Effector CD8-positive, alpha-beta T cell (primary cell): ENCODE measurements at places on chromosomes 11 and 22.

DNA sequence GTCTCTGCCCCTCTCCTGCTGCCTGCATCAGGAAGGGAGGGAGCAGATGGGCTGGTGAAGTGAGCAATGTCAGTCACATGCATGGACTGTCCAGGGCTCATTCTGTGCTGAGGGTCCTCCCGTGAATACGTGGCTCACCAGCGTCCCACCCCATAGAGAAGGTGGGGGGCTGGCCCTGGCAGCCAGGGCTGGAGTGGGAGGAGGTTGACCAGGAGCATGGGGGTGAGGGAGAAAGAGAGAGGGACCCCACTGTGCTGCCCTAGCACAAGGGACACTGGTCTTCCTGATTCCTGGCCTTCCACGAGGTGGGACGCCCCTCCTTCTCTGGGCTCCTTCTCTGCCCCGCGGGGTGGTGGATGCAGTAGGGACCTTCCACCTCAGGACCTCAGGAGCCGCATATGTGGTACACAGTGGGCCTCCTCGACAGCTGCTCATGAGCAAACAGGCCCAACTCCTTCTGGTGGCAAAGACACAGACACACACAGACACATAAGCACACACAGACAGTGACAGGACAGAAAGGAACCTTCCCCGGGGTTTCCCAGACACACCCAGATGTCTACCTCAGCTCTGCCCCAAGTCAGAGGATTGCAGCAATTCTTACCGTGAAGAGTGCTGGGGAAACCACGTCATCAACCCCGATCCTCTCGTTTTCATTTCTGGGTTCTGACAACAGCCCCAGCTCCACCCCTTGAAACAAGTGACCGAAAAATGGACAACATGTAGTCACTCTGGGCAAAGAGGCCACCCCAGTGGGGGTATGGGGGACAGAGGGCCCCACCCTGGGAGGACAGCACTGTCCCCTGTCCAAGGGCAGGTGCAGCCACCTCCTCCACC lies 3.6 kb upstream of the APOBEC3A start:
- no peak for DNase-seq

DNA sequence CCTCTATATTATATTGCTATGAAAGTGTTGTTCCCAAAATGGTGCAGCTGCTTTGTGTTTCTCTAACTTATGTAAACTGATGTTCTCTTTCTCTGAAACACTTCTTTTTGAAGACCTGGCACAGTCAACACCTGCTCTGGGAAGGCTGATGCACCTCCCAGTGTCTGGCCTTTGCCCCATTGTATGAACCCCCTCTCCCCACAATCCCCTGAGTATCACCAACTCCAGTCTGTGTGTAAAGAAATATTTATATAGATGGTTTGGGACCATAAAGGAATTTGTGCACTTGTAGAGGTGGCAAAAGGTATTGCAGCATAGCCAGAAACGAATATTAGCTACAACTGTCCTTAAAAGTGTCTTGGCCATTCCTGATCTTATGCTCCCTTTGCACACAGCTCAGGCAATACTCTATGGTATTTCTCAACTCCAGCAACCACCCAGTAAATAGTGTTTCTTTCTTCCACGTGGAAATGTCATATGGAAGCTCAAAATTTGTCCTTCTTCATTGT lies 365.2 kb upstream of the DDI1 start:
- DNase-seq = no peak

DNA sequence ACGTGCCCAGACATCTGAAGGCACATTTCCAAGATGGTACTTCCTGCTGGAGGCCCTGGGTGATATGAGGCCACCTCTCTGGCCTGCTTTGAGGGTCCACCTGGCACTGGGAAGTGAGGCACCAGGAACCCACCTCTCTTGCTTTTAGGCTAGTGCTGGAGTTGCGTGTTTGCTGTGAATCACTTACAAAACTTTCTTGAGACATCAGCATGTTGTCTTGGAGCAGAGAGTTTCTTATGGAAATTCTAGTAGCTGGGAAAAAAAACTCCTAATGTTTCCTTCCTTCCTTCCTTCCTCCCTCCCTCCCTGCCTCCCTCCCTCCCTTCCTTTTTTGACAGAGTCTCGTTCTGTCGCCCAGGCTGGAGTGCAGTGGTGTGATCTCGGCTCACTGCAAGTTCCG lies 341.3 kb downstream of the MIAT start:
- no peak for DNase-seq

DNA sequence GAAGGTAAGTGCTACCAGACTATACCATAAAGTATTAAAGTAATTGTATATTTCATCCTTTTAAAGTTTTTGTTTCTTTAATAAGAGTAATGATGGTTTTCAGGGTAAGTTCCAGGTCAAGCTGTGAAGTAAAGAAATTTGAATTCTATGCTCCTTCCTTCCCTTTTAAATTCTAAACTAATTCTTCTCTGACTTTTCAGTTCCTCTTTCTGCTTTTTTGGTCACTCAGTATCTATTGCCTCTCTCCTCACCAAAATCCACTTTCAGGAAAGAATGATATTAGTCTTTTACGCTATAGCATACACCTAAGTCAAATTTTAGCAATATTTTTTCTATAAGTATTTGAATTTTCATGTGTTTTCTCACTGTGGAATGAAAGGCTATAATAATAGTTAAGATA lies 8.2 kb downstream of the MMP8 start:
- DNase-seq = no peak

DNA sequence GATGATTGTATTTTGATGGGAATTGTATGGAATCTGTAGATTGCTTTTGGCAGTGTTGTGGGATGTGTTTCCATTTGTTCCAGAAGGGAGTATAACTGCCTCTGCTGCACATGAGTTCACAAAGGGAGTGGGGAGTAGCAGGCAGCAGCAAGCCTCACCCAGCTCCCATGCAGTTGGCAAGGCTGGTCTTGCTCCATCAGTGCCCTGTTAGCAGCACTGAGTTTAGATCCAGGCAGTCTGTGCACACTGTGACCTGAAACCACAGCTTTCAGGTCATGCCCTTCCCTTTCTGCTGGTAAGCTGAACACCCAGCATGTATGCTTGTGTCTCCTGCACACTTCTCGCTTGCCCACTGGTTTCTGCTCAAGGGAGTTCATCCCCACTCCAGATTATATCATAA lies 3.7 kb upstream of the NUCB2 start:
- DNase-seq = no peak

DNA sequence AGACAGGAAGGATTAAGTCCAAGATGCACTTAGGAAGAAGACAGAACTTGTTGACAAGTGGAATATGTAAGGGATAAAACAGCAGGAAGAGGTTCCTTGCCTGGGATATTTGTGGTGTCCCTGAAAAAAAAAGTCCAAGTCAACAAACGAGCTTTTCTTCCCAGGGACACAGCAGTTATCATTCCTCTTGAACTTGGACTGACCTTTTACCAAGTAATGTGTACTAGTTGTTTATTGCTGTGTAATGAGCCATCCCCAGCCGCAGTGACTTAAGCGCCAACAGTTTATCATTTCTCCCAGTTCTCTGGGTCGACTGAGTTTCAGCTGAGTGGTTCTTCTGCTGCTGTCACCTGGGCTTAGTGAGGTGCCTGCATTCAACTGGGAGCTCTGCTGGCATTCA lies 37.0 kb downstream of the KREMEN1 start:
- no peak for DNase-seq

DNA sequence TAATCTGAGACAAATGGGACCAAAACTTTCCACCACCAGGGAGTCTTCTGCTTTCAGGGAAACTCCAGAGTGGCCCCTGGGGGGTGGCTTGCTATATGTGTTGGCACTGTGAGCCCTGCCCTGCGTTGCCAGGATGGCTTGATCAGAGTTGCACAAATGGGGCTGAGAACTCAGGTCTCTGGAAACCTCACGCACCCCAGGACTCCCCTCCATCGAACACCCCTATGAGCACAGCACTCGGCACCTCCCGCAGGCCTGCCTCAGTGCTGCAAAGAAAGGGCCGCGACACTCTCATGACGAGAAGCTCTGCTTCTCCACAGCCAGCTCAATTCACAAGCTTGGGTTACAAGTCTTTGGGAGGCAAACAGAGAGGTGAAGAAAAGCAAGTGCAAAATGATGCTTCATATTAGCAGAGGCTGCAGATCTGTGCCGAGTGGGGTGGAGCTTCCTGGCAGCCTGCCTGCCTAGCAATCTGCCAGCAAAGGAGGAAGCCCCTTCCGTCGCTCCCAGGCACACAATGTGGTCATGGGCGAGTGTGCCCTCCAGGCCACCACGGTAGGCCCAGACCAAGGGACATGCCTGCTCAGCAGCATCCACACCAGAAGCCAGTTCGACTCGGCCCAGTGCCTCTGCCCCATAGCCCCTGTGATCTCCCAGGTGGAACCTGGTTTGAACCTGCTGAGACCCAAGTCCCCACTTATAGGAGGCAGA lies 55.7 kb downstream of the MYH9 start:
- peak; percentile 35 for DNase-seq

DNA sequence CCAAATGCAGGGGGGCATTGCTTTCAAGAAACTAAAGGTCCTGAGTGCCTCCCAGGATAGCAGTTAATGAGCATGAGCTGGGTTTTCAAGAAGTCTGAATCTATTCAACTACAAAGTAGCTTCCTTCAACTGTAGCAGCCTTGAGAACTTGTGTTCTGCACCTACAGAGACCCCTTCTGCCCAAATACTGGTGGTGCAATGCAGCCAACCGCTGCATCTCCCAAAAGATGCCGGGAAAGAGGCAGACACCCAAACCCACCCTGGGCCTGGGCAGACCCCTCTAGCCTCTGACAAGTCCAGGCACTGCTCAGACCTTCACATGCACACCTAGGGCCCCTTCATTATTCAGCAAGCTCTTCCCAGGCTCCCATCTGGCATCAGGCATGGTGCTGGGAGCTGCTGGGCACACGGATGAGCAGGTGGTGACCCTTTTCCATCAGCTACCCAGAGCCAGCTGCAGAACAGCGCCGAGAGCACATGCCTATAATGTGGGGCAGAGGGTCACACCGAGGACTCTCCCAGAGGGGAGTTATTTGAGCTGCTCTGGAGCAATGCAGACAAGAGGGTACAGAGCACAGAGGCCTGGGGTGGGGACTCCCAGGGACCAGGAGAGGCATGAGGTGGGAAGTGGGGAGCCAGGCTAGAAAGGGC lies 44.9 kb upstream of the ETS1 start:
- DNase-seq = peak; percentile 15

GRCh38 chr11:8207080-8208000 lies 38.5 kb upstream of the RIC3 start:
- DNase-seq = no peak

DNA sequence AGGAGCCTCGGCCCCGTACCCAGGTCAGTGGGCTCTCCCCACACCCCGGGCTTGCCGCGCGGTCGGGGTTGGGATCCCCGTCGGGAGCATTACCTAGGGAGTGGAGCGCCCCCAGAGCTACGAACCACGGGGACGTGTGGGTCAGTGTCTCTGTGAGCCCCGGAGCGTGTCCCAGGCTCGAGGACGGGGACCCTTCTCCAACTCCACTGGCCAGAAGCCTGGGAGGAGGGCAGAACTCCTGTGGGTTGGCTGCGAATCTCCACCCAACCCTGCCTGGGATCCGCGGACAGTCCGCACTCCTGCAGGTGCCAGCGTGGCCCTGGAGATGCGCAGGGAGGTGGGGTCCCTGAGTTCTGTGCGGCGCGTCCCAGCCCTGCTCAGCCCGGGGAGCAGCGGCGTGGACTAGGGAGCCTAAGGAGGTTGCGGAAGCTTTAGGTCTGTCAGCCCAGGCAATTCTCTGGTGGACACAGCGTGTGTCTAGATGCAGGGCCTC lies 346 bp downstream of the PPFIBP2 start:
- no peak for DNase-seq

DNA sequence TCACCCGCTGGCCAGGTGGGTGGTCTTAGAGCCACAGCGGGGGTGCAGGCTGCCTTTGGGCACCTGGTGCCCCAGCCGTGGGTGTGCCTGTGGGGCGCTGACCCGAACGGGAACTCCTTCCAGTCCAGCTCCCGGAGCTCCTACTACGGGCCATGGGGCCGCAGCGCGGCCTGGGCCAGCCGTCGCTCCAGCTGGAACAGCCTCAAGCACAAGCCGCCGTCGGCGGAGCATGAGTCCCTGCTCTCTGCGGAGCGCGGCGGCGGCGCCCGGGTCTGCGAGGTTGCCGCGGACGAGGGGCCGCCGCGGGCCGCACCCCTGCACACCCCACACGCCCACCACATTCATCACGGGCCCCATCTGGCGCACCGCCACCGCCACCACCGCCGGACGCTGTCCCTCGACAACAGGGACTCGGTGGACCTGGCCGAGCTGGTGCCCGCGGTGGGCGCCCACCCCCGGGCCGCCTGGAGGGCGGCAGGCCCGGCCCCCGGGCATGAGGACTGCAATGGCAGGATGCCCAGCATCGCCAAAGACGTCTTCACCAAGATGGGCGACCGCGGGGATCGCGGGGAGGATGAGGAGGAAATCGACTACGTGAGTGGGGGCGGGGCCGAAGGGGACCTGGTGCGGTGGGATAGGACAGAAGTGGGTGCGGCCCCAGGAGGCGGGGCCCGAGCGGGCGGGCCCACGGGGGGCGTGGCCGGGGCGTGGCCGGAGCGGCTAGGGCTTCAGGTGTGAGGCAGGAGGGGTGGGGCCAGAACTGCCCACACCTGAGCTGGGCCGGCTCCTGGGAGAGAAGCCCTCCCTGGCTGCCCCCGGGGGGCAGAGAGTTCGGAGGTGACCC lies 91.5 kb downstream of the CACNA1I start:
- DNase-seq = peak; percentile 72

GRCh38 chr11:69877235-69877634 lies 58.0 kb upstream of the FGF3 start:
- DNase-seq = no peak

GRCh38 chr22:27377501-27378295 lies 423.9 kb downstream of the MN1 start:
- no peak for DNase-seq

GRCh38 chr22:17269607-17270261 lies 50.5 kb upstream of the ADA2 start:
- no peak for DNase-seq

DNA sequence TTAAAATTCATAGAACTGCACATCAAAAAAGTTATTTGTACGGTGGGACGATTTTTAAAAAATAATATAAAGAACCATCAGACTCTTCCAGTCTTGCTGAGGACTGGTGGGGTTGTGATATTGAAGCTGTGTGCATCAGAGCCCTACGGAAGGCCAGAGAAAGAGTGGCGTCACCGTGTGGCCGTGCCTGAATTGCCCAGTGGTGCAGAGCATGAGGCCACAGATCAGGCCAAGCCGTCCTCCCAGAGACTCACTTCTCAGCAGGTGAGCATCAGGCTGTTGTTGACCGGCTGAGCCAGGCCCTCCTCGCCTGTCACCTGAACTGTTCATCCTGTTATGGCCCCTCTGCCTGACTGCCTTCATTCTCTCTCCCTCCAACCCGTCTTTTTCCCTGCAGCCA lies 1013.9 kb downstream of the TBC1D22A start:
- DNase-seq = no peak

- DNase-seq = no peak
Measured at GRCh38 chr11:72860010-72860409, 45.8 kb downstream of the ATG16L2 start.

GRCh38 chr22:41876275-41876674 lies 38.6 kb downstream of the SHISA8 start:
- DNase-seq = no peak

DNA sequence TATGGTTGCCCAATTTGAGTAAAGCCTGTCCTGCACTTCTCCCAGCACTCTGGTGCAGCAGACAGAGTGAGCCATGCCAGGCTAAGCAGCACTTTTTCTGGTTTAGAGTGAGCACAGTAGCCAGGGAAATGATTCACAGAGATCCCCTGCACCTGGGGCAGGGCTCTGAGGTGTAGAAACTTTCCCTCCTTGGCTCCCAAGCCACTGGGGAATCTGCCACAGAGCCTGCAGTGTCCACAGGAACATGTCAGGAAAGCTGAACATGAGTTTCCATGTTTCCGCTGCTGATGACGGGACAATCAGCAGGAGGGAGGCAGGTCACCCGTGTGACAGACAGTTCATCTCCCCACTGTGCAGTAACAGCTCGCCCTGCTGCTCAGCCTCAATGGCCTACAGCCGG lies 429.9 kb upstream of the B3GAT1 start:
- no peak for DNase-seq
